D341Med (cell line): ENCODE measurements at places on chromosomes 13 and 19.
A peak's percentile ranks its signal among the peaks of the same experiment; 100 is the strongest.

GRCh38 chr19:47315125-47315821, 5.6 kb downstream of the C5AR1 start:
- no peak for DNase-seq

DNA sequence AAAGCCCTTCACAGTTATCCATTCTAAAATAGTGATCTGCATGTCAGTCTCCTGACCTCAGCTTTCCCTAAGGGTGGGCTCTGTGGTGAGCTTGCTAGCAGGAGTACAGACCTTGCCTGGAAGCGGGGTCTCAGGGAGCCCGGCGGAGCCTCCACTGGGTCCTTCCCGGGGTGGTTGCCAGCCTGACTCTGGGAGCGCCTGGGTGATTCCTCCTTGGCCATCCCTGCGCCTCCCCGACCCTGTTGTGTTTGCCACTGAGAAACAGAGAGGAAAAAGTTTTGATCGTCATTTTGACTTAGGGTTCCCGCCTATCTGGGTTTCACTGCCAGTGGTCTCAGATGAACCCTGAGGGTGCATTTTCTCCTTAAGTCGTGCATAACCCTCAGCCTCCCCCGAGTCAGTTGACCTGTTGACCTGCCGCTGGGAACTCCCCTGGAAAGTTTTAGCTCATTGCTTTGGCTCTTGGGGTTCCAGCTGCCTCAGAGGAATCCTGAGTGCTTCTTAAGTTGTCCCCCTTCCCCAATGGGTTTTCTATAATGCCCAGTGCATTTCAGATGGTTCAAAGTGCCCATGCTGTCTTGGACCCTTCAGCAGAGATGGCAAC, 117.8 kb downstream of the RAB20 start:
- DNase-seq, result no peak

- no peak for DNase-seq
Observed at GRCh38 chr13:27476943-27477703, 26.8 kb upstream of the MTIF3 start.

DNA sequence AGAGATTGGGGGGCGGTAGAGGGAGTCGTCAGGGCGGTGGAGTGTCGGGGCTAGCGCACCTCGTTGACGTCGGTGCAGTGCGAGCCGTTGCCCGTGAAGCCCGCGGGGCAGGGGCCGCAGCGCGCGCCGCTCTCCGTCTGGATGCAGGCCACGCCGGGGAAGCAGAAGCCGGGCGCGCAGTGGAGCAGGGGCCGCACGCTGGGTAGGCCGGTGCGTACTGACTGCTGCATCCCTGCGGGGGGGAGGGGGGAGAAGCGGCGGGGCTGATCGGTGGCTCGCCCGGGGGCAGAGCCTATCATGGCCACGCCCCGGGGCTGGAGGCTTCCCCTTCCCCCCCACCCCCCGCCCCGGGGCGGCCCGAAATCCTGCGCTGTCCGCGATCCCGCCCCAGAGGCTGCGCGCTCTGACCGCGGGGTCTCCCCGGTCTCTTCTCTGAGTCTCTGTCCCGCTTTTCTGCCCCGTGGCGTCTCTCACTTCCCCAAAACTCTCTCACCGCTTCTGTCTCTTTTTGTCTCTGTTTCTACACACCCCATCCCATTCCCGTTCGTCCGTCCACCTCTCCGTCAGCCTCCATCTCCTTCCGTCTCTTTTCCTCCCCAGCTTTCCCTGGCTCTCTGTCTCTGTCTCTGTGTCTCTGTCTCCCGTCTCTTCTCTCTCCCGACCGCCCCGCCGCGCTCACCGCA, 1.1 kb downstream of the COMP start:
- peak; percentile 80 for DNase-seq

- DNase-seq, result no peak
Observed at GRCh38 chr13:100549316-100549715, 39.3 kb downstream of the GGACT start.

DNA sequence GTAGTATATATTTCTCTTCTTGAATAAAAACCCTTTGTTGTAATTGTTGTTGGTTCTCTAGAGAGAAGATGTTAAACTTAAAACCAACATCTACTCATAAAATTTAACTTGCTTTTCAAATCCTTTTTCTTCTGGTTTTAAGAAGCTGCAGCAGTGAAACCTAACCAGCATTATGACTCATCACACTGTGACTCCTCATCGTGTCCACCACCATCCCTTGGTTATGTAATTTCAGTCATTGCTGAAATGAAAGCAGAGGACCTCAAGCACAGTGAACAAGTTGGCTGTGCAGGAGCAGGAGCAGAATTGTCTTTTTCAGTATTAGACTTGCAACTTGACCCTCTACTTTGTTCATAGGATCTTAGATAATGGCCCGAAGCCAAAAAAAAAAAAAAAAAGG, 64.9 kb upstream of the HTR2A start:
- DNase-seq, result no peak

DNA sequence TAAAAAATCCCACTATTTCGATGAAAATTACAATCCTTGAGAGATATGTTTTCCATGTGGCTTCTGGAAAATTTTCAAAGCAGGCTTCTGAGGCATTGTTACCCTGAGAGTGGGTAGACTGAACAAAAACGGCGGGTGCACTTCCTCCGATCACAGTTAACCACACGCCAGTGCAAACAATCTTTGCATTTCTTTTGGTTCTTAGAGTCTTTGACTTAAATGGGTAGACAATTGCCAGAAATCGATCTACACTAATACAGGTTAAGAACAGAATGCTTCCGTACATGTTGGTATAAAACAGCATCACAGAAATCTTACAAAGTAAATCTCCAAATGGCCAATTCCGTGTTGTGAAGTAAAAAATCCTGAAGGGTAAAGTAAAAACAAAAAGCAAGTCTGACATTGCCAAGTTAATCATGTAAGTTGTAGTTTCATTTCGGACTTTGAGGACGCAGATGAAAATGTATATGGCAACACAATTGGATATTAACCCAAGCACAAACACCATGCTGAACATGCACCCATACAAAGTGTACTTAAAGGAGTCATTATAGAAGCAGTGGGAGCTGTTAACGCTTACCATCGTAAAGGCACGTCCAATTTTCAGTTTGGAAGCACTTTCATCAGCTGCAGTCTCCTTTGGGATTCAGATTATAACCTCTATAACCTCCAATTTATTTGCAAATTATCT, 927 bp downstream of the LPAR6 start:
- no peak for DNase-seq

DNA sequence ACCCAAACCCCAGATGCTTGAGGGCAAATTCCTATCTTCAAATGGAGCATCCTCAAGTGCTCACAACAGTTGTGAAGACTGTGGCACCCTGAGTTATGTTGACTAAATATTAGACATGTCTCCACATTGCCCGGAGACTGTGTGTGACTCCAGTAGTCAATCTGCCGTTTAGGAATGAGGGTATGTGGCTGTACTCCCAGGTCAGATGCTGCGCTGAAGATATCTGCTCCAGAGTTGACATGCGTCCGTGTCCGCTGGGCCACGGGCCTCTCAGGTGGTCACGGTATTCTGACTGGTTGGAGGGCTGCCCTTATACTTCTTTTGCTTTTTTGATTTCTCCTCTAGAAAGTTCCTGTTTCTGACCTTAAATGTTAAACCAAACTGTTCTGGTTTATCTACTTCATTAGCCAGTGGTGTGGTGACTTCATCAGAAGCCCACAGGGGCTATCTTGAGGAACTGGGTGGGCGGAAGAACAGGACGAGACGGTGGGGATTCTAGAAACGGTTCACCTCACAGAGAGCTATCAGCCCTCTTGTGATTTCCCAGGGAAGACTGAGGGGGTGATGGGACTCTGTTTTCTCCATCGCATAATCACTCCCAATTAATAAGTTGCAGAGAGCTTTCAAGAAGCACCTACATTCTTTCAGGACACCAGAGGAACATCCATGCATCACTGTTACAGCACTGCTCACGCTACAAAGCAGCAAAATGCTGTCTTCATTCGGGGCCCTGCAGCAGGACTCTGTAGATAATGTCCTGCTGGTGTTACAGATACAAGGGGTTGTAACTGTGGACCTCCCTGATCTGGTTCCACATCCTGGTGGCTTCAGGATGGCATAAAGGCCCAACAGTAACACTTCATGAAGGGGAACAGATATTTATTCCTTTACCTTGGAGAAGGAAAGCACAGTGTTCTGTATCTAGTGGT, 1.3 kb upstream of the LCP1 start:
- DNase-seq, result no peak
